Muscle of leg (tissue), 16 donors: ENCODE measurements at places on chromosomes 12 and 14. TPM values are rescaled to one million over a fixed set of nuclear protein-coding genes. Genes with fewer than 3 reads are reported as not detected.

DNA sequence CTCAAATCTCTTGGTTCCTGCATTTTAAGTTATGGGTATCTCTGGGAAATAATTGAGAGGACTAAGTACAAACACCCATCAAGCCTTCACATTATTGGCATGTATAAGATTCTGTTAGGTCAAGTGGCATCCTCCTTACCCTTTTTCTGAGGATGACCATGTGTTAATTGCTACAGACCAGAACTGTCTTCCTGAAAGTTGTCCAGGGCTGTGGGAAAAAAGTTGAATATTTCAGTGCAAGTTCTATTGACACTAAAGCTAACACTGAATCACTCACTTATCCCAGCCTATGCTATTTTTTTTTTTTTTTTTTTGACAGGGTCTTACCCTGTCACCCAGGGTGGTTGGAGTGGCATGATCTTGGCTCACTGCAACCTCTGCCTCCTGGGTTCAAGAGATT, 130.1 kb upstream of the HIF1A start:
- H3K36me3 ChIP-seq, result no peaks in the 10 kb centered on the region
- DNase-seq, result no peak
- no peak overlapping the region for H3K4me3 ChIP-seq
- peaks cover 10% of the 10 kb centered on the region for H3K27me3 ChIP-seq

DNA sequence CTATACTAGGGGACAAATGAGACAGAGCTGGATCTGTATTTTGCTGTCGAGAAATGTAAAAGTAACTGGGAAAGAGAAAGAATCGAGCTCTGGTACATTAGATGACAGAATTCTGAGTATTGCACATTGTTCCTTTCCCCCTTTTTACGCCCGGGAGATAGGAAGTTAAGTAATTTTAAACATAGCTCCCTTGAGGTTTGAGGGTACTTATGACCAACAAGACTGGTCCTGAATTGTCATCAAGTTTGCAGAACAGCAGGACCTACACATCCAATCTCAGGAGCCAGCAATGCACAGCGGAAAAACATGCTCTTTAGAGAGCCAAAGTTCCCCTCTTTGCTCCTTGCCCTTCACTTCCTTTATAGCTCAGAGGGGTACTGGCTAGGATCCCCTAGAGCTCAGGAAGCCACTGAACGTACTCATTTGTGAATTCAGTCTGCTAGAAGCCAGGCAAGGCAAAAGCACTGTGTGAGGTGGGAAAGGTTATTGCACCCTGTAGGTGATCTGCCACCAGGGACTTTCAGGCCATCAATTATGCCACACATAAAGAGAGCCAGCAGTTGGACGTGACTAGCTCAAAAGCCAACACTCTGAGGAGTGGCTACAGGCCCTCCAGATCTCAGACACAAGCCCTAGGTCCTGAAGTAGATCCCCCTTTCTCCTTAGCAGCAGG, 333.8 kb downstream of the KCNH5 start:
- H3K36me3 ChIP-seq, result no peaks in the 10 kb centered on the region
- no peak for DNase-seq
- H3K27me3 ChIP-seq, result no peaks in the 10 kb centered on the region
- no peak overlapping the region for H3K4me3 ChIP-seq
- H3K27ac ChIP-seq, result no peak overlapping the region
- no peaks in the 10 kb centered on the region for H3K4me1 ChIP-seq

SLC4A8 gene
- 0.80 TPM for total RNA-seq

GRCh38 chr12:70254846-70255245, 11.6 kb downstream of the CNOT2 start:
- no peak overlapping the region for H3K27ac ChIP-seq
- H3K4me1 ChIP-seq, result no peaks in the 10 kb centered on the region
- H3K27me3 ChIP-seq, result no peaks in the 10 kb centered on the region
- H3K4me3 ChIP-seq, result no peak overlapping the region
